ENCODE measurements at places on chromosomes 12 and 14.
A peak's percentile ranks its signal among the peaks of the same experiment; 100 is the strongest.

DNA sequence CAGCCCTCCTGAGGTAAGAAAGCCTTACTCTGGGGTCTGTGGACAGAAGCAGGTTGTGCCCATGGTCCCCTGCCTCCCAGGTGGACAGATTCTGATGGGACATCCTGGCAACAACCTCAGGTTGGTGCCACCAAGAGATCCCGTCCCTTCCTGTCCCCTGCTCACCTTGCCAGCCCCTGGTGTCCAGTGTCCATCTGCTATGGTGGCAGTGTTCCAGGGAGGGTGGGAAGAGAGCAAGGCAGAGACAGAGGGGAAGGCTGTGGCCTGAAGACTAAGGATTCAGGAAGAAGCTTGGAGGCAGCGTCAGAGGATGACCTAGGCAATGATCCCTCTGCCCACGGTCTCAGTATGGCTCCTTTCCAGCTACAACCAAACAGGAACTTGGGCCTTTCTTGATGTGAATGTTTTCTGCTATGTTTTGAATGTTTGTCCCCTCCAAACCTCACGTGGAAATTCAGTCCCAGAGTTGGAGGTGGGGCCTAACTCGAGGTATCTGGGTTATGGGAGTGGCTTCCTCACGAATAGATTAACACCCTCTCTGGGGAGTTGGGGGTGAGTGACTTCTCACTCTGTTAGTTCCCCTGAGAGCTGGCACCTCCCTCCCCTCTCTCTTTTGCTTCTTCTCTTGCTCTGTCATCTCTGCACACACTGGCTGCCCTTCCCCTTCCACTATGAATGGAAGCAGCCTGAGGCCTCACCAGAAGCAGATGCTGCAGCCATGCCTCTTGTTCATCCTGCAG lies 26.9 kb downstream of the IQSEC3 start:
- no peak for DNase-seq

GRCh38 chr14:36493761-36494160 lies 26.3 kb downstream of the NKX2-1 start:
- no peak for DNase-seq

DNA sequence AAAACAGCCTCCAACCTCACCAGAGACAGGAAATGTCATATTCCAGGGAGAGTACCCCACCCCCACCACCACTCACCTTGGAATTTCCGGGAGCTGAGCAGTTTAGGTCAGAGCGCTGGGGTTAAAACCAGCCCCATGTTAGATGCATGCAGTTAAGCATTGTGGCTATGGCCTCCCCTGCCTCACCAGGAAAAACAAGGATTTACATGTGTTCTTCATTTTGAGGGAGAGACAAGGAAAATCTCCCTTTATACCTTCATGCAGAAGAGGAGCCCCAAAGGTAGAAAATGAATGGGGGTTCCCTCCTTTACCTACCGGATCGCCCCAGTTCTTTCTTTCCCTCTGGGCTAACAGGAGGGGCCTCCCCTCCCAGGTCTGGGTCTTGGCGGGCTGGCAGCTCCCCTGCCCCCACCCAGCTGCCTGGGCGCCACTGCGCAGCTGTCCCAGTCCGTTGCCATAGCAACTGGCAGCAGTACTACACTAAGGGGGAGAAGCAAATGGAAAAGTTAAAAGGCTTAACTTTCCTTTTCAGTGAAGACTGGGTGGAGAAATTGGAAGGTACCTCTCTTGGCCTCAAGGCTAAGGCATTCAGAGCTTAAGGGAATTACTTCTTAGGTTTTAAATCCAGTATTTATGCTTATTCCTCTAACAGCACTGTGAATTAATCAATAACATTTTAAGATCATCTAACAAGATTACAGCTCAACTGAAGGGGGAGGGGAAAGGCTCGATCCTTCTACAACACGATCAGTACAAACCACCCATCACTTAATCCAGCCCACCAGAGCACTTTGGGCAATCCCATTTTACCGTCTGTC lies 20.5 kb downstream of the CBX5 start:
- peak; percentile 82 for DNase-seq

GRCh38 chr12:13390381-13390861 lies 193.9 kb downstream of the EMP1 start:
- peak; percentile 72 for DNase-seq

All from kidney epithelial cell (primary cell).